ENCODE measurements at places on chromosomes 2 and 18. TPM values are rescaled to one million over a fixed set of nuclear protein-coding genes. Genes with fewer than 3 reads are reported as not detected.

The STPG4 gene
- total RNA-seq, result under 0.01 TPM

The CPS1 gene
- 0.51 TPM for total RNA-seq

The CD8B gene
- not detected for total RNA-seq

The TMEFF2 gene
- not detected for total RNA-seq

The CYRIA gene
- total RNA-seq, result 30.6 TPM

The DSC2 gene
- under 0.01 TPM for total RNA-seq

The SP110 gene
- 1.8 TPM for total RNA-seq

Measured in dermis microvascular lymphatic vessel endothelial cell (primary cell).